Stimulated activated CD8-positive, alpha-beta memory T cell treated with anti-CD3 and anti-CD28 coated beads, Interleukin-4, amount 100 ng/mL, for 1 hour (primary cell): ENCODE measurements at places on chromosomes 16 and 17.

DNA sequence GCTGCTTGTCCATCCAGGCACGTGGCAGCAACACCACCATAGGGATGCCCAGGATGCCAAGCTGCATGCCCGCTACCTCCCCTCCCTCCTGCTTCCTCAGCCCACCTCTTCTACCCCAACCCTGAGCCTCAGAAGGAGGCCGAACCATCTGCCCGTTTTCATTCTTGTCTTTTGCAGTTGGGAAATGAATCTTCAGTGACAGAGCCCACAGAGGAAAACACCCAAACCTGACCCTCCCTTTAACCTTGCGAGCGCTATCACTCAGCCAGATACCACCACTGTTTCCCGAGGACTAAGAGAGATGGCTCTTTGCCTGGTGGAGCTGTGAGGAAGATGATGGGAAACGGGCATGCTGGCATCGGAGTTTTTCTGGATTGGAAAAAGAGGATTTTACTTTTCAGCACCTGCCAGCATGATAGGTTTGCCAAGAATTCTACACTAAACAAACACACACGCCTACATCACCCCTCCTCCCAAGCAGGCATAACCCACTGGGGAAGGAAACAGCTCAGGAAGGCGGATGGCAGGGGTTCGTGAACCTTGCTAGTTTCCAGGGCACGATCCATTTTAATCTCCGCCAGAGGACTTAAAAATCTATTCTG, 457.4 kb downstream of the SLC39A11 start:
- no peak for DNase-seq

DNA sequence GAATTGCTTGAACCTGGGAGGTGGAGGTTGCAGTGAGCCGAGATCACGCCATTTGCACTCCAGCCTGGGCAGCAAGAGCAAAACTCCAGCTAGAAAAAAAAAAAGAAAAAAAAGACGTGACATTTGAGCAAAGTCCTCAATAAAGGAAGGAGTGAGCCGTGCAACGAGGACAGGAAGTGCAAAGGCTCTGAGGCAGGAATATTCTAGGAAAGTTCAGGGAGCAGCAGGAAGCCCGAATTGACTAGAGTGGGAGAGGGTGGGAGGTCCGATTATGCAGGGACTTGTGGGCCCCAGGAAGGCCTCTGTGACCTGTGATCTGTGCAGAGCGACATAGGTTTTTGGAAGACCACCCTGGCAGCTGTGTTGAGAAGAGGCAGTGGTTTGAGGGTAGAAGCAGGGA, 8.6 kb upstream of the LASP1NB start:
- DNase-seq: no peak

DNA sequence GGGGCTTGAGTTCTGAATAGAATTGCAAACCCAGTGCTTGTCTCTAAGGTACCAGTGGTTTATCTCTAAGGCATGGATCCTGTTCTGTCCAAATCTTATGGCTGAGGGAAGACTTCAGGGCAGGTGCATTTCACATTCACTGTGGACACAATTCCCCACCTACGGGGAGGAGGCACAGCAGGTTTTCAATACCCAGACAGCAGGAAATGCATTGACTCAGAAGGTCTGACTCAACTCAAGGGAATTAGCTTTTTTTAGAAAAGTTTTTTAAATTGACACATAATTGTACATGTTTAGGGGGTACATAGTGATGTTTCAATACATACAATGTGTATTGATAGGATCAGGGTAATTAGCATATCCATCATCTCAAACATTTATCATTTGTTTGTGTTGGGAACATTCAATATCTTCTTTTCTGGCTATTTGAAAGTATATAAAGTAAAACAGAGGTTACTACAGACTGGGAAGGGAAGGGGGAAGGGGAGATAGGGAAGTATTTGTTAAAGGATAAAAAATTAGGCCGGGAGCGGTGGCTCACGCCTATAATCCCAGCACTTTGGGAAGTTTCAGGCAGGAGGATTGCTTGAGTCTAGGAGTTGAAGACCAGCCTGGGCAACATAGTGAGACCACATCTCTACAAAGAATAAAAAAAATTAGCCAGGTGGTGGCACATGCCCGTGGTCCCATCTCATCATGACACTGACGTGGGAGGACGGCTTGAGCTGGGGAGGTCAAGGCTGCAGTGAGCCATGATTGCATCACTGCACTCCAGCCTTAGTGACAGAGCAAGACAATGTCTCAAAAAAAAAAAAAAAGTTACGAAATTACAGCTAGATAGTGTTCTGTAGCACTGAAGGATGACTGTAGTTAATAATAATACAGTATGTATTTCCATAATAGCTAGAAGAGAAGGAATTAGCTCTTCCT, 54.9 kb downstream of the RGS9 start:
- DNase-seq: no peak

GRCh38 chr16:57535680-57536305, 578 bp downstream of the CCDC102A start:
- DNase-seq: peak; percentile 89

- DNase-seq: no peak
Observed at GRCh38 chr16:2520784-2521531, 787 bp downstream of the AMDHD2 start.

DNA sequence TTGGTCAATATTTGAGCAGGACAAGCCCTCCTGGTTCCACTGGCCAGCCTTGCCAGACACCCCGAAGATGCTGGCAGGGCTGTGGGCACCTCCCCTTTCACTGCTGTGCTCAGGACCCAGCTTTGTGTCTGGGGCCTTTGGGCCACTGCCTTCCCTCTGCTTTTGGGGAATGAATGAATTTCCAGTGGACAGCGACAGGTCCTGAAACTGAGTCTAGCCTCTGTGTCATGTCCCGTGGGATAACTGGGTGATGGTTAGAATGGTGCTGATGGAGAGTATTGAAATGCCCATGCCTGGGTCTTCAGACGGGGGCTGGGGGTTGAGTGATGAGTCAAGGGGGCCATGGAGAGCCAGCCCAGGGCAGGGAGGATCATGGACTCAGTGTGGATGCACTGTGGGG, 135.8 kb downstream of the FOXL1 start:
- DNase-seq: no peak

- no peak for DNase-seq
Observed at GRCh38 chr16:82819286-82819685, 192.5 kb downstream of the CDH13 start.

DNA sequence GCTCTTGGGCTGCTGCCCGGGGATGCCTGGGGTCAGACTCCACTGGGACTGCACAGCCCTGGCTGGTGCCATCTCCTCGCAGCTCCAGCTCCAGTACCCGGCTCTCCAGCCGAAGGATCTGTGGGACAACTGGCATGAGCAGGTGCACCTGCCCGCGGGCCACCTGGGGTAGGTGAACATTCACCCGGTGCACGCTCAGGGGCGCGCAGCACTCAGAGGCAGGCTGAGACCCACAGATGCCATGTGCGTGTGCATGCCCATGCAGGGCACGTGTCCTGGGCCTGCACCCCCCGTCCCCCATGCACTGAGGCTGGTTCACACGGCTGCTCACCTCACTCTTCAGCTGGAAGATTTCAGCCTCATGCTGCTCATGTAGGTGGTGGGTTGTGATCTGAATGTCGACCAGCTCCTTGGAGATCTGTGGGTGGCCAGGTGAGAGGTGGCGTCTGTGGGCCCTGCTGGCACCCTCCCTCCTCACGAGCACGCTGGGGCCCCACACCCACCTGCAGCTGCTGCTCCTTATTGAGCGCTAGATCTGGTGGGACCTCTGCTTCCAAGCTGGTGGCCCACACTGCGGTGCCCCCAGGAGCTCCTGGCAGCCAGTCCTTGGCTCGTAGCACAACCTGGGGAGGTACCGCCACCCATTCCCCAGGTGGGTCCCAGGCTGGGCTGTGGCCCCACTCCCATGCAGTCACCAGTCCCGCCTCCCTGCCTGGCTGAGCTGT, 618 bp downstream of the CCDC78 start:
- DNase-seq: no peak

DNA sequence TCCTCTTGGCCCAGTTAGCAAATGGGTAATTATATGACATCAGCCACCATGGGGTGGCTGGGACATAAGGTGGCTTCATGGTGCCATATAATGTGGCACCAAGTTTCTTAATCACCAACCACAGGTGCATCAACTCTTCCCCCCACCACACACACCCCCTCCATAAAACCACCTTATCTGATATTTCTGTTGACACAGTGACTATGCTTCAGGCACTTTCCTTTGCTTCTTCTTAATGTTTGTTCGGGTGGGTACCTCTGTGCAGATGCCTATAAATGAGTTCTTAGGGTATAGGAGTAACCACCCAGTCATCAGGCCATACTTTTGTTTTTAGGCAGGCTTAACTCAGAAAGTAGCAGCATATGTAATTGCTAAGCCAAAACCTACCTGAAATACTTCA, 29.5 kb downstream of the RNF43 start:
- DNase-seq: no peak

- no peak for DNase-seq
Observed at GRCh38 chr16:84178146-84178765, 8.6 kb downstream of the TAF1C start.

DNA sequence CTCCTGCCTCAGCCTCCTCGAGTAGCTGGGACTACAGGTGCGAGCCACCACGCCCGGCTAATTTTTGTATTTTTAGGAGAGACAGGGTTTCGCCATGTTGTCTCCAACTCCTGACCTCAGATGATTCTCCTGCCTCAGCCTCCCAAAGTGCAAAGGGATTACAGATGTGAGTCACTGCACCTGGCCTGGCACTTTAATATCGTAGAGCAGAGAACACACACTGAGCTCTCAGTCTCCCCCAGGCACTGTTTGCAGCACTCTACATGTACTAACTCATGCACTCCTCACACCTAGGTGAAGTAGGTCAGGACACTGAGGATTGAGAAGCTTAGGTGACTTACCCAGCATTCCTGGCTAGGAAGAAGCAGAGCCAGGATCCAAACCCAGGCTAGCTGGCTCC, 15.0 kb downstream of the C17orf100 start:
- no peak for DNase-seq

DNA sequence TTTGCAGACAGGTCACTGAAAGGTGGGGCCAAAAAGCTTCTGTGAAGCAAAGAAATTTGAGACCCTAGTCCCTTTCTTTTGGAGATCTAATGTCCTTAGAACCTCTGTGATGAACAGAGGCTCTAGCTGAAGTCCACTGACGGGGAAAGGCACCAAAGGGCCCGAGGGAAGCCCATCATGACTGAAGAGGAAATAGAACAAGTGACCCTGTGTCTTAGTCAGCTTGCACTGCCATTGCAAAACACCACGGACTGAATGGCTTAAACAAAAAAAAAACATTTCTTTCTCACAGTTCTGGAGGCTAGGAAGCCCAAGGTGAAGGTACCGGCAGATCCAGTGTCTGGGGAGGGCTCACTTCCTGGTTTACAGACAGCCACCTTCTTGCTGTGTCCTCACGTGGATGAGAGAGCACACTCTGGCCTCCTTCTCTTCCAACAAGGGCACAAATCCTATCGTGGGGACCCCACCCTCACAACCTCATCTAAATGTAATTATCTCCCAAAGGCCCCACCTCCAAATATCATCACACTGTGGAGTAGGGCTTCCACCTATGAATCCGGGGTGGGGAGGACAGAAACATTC, 24.3 kb upstream of the ASGR2 start:
- no peak for DNase-seq

DNA sequence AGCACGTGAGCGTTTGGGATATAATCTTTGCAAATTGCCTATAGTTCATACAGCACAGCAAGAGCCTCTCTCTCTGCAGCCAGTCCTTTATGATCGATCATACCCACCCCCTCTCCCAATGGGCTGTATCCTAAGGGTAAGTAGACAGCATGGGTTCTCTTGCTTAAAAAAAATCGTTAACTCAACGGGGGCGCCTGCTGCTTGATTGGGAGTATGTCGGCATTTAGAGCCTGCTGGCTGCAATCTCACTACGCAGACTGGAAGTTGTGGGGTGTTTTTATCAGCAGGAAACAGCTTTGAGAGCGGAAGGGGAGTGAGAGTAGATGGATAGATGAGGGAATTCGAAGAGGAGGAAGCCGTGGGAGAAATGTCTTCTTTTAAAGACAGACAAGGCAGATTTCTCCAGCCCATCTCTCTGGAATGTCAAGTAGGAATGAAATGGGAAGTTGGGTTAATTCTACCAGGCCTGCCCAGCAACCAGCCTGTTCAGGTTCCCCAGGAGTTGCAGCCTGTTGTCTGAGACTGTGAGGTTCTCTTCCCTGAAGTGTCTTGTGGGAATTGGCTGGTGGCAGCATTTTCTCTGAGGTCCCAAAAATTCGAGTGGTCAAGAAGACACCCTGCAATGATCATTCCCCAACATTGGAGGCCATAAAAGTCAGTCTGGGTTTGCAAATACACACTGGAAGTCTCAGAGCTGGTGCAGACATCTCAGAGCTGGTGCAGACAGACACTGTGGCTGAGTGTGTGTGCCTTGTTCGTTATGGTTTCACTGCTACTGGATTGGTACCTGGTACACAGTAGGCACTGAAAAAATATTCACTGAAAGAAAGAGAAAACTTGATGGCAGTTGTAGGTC, 65.6 kb downstream of the PRKCB start:
- DNase-seq: no peak

DNA sequence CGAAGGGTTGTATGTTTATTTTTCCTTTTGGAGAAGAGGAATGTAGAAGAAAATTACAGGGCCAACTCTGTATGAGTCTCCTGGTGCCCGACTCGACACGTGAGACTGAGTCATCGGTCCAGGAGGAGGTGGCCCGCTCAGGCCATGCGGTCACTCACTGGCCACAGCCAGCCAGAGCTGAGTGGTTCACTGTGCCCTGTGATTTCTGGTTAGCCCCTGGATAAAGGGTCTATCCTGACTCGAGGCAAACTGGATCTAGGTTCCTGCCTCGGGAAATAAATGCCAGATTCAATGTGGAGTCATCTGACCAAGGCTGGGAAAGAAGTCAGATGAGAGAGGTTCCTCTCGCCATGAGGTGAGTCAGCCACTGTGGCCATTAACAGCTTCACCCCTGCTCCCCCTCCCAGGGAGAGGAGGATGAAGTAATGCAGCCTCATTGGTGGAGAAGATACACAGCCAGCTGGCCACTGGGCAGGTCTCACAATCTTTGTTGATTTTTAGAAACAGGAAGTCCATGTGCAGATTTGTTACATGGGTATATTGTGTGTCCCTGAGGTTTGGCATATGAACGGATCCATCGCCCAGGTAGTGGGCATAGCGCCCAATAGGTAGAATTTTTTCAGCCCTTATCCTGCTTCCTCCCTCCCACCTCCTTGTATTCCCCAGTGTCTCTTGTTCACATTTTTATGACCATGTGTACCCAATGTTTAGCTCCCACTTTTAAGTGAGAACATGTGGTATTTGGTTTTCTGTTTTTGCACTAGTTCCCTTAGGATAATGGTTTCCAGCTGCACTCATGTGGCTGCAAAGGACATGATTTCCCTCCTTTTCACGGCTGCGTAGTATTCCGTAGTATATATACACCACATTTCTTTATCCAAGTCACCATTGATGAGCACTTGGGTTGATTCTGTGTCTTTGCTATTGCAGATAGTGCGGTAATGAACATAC, 21.7 kb upstream of the USP36 start:
- DNase-seq: no peak

DNA sequence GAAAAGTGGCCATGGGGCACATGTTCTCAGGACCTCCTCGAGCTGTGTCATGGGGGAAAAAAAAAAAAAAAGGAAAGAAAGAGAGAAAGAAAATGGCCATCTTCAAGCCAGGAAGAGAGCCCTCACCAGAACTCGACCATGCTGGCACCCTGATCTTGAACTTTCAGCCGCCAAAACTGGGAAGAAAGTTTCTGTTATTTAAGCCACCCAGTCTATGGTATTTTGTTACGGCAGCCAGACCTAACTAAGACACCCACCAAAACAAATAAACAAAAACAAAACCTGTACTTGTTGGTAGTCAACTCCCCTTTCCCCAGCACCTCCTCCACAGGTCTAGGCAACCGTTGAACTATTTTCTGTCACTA, 26.1 kb upstream of the SLC13A2 start:
- no peak for DNase-seq

GRCh38 chr17:18025241-18025944, 13.6 kb downstream of the ATPAF2 start:
- DNase-seq: no peak

GRCh38 chr17:57281887-57282286, 25.6 kb downstream of the MSI2 start:
- DNase-seq: no peak
